ENCODE measurements at places on chromosomes 7 and 10. TPM values are rescaled to one million over a fixed set of nuclear protein-coding genes. Genes with fewer than 3 reads are reported as not detected.

- DNase-seq: no peak
- H3K27me3 ChIP-seq: peaks cover 26% of the 10 kb centered on the region
- H3K4me3 ChIP-seq: no peak overlapping the region
- no peak overlapping the region for H3K27ac ChIP-seq
- H3K36me3 ChIP-seq: no peaks in the 10 kb centered on the region
Observed at GRCh38 chr10:112917681-112918080, 32.4 kb upstream of the TCF7L2 start.

- no peaks in the 10 kb centered on the region for H3K36me3 ChIP-seq
- H3K4me1 ChIP-seq: no peaks in the 10 kb centered on the region
- no peak overlapping the region for H3K27ac ChIP-seq
Observed at GRCh38 chr7:25408876-25409275, 180.6 kb upstream of the NPVF start.

GRCh38 chr10:131638049-131638879 is 262.5 kb upstream of the PPP2R2D start:
- no peak overlapping the region for H3K27ac ChIP-seq
- no peaks in the 10 kb centered on the region for H3K27me3 ChIP-seq
- DNase-seq: peak; percentile 15
- H3K4me3 ChIP-seq: no peak overlapping the region
- H3K4me1 ChIP-seq: no peaks in the 10 kb centered on the region

- DNase-seq: no peak
- H3K27me3 ChIP-seq: no peaks in the 10 kb centered on the region
- H3K36me3 ChIP-seq: no peaks in the 10 kb centered on the region
- no peak overlapping the region for H3K27ac ChIP-seq
Observed at GRCh38 chr7:42567051-42567450, 330.0 kb upstream of the GLI3 start.

GRCh38 chr7:33722383-33723101 is 182.8 kb upstream of the BMPER start:
- H3K36me3 ChIP-seq: no peaks in the 10 kb centered on the region
- H3K27ac ChIP-seq: peak overlapping the region; percentile 34
- no peak overlapping the region for H3K4me3 ChIP-seq
- DNase-seq: peak; percentile 92
- peaks cover 28% of the 10 kb centered on the region for H3K4me1 ChIP-seq

DNA sequence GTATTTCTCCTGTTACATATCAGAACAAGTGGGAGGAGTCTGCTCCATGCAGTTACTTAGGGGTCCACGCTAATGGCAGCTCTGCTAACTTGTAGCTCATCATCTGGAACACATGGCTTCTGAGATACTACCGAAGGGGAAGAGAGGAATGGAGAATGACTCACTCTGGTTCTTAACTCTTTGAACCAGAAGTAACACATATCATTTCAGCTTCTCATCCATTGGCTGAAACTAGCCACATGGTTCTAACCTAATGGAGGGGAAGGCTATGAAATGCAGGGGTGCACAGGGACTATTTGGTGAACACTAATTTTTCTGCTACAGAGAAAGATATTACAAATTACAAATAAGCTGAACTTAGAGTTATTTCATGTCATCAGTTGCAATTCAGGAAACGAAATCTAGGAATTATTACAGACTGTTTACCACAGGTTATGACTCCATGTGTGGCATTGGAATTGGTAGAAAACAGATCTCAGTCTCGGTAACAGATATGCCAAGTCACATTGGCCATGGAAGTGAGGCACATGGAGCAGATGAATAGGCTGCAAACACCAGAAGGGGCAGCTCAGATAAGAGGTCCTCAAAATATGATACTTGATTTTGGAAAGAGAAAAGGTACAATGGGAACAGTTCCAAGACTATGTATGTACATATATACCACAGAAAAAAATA is 9.4 kb upstream of the KAT6B start:
- H3K4me1 ChIP-seq: peaks cover 4% of the 10 kb centered on the region
- no peaks in the 10 kb centered on the region for H3K36me3 ChIP-seq
- DNase-seq: no peak

- DNase-seq: peak; percentile 86
- H3K27ac ChIP-seq: no peak overlapping the region
- no peak overlapping the region for H3K4me3 ChIP-seq
- no peaks in the 10 kb centered on the region for H3K36me3 ChIP-seq
Observed at GRCh38 chr7:27245798-27246691, 3.4 kb downstream of the EVX1 start.

Gene SLC18A3
- total RNA-seq: not detected

Gene MSMB
- total RNA-seq: 2.9 TPM

DNA sequence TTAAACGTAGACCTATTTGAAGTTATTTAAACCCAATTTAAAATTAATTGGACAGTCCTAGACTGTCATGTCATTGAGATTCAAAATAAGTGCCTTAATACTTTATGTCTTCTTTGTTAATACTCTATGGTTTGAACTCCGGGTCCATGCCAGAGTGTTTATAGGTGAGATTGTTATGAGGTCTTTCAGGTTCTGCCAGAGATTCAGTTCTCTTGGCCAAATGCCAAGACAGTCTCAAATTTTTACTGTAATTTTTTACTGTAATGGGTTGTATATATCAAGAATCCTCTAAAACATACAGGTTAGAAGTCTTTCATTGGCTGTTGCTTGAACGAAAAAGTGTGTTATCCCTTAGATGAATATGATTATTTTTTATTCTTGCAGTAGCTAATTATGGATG is 3.9 kb downstream of the ADD3 start:
- H3K36me3 ChIP-seq: no peaks in the 10 kb centered on the region
- no peak overlapping the region for H3K27ac ChIP-seq
- DNase-seq: no peak
- H3K27me3 ChIP-seq: no peaks in the 10 kb centered on the region
- H3K4me1 ChIP-seq: peaks cover 16% of the 10 kb centered on the region
- peak overlapping the region; percentile 87 for H3K4me3 ChIP-seq

Gene MYL10
- total RNA-seq: not detected

DNA sequence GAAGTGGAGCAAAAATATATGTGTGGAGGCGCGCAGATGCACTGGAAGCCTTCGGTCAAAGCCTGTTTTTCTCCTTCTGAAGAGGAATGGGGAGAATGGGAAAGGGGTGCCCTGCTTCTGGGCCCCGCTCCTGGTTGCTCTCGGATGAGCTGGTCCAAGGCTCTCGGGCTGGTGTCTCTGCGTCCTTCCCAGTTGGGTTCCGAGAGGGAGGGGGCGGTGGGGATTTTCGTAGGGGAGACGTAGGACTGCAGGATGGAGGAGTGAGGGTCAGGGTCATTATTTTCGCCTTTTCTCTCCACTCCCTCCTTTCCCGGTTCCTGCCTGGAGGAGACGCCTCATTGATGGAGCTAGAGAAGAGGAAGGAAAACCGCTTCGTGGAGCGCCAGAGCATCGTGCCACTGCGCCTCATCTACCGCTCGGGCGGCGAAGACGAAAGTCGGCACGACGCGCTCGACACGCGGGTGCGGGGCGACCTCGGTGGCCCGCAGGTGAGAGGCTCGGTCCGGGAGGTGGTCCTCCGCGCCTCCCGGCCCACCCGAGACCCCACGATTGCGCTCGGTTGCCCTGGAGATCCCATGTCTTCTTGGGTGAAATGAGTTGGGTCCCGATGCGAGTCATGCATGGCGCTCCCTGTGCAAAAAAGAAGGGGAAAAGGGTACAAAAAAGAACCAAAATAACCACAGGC is 790 bp downstream of the ADAM22 start:
- DNase-seq: peak; percentile 74
- no peak overlapping the region for H3K27ac ChIP-seq
- peak overlapping the region; percentile 87 for H3K4me3 ChIP-seq
- H3K27me3 ChIP-seq: peaks cover 29% of the 10 kb centered on the region
- H3K36me3 ChIP-seq: no peaks in the 10 kb centered on the region
- H3K4me1 ChIP-seq: no peaks in the 10 kb centered on the region

DNA sequence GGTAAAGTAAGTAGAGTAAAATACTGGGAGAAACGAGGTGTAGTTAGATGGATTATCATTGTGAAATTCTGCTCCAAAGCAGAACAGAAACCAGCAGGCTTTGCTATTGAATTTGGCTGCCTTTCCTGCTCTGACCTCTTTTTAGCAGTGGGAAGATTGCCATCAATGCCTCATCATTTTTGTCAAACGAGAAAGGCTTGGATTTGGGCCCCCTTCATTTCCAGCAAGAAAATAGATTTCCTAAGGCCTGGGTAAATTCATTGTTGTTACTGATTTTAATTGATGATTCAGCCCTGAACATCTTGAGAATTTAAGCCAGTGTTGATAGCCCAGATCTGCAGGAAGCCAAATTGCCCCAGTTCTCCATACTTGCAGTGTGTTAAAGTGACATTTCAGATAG is 35.2 kb upstream of the ASAH2 start:
- H3K4me1 ChIP-seq: no peaks in the 10 kb centered on the region
- no peaks in the 10 kb centered on the region for H3K36me3 ChIP-seq
- H3K27me3 ChIP-seq: no peaks in the 10 kb centered on the region
- H3K27ac ChIP-seq: no peak overlapping the region
- no peak overlapping the region for H3K4me3 ChIP-seq

- no peak overlapping the region for H3K4me3 ChIP-seq
- no peaks in the 10 kb centered on the region for H3K36me3 ChIP-seq
- DNase-seq: no peak
- no peaks in the 10 kb centered on the region for H3K4me1 ChIP-seq
- no peaks in the 10 kb centered on the region for H3K27me3 ChIP-seq
Observed at GRCh38 chr7:28293527-28293835, 112.9 kb upstream of the JAZF1 start.

Gene SPDYE1
- total RNA-seq: not detected

DNA sequence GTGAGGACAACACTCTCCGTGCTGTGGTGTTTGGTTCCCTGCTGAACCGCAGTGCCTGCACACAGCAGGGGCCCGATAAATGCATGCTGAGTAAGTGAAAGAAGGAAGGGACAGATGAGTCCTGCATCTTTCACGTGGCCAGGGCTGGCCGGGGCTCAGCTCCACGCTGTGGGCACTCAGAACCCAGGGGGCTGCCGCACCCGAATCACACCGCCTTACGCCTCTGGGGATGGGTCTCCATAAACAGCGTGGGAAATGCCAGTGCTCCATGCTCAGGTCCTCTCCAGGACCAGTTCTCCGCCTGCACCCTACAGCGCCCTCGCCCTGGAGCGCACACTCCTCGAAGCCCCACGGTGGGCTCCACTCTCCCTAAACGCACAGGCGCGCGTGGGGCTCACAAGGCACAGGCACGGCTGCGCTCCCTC is 38.1 kb downstream of the RASGEF1A start:
- no peaks in the 10 kb centered on the region for H3K4me1 ChIP-seq
- DNase-seq: peak; percentile 62
- H3K36me3 ChIP-seq: no peaks in the 10 kb centered on the region
- peaks cover 58% of the 10 kb centered on the region for H3K27me3 ChIP-seq
- no peak overlapping the region for H3K27ac ChIP-seq

DNA sequence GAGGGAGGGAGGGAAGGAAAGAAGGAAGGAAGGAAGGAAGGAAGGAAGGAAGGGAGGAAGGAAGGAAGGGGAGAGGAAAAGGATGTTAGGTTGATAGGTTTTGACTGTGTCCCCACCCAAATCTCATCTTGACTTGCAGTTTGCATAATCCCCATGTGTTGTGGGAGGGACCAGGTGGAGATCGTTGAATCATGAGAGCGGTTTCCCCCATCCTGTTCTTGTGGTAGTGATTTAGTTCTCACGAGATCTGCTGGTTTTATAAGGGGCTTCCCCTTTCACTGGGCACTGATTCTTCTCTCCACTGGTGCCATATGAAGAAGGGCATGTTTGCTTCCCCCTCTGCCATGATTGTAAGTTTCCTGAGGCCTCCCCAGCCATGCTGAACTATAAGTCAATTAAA is 15.1 kb upstream of the NUDCD3 start:
- H3K36me3 ChIP-seq: no peaks in the 10 kb centered on the region
- H3K27ac ChIP-seq: no peak overlapping the region
- no peaks in the 10 kb centered on the region for H3K4me1 ChIP-seq
- DNase-seq: no peak
- peaks cover 14% of the 10 kb centered on the region for H3K27me3 ChIP-seq

Gene PRPF18
- total RNA-seq: 19.1 TPM

- H3K27ac ChIP-seq: no peak overlapping the region
- DNase-seq: no peak
- no peaks in the 10 kb centered on the region for H3K36me3 ChIP-seq
- no peak overlapping the region for H3K4me3 ChIP-seq
- no peaks in the 10 kb centered on the region for H3K4me1 ChIP-seq
- H3K27me3 ChIP-seq: no peaks in the 10 kb centered on the region
Observed at GRCh38 chr10:124883510-124884321, 58.2 kb upstream of the ZRANB1 start.

DNA sequence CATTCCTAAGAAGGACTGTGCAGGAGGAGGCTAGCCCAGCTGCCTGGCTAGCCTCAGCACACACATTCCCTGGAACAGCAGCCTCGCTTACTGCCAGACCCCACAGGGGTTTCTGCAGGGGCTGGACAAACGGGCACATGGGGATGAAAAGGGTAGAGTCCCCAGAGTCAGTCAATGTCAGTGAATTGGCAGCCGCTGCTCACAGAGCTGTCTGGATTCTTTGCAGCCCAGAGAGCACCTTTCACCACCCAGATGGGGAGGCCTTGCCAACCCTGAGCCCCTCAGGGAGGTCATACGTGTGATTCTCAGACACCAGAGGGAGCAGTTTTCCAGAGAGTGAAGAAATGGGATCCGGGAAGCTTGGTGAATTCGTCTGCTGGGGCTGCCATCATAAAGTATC is 143.3 kb downstream of the KCNMA1 start:
- H3K27me3 ChIP-seq: no peaks in the 10 kb centered on the region
- H3K4me1 ChIP-seq: no peaks in the 10 kb centered on the region
- no peak overlapping the region for H3K27ac ChIP-seq
- peak; percentile 79 for DNase-seq
- no peak overlapping the region for H3K4me3 ChIP-seq

DNA sequence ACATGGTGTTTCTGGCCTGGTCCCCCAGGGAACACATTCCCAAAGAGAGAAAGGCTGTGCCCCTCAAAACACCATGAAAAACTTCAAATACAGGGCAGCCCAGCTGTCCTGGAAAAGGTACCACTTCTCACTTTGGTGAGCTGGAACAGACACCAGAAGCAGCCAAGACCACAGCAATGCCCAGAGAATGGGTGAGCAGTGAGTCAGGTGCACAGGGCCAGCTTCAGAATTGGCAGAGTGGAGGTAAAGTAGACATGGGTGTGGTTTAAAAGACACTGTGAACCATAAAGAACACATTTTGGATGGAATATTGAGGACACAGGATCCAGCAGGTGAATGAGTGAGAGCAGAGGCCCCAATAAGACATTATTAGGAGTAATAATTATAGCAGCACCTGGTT is 51.3 kb downstream of the FAM13C start:
- no peak for DNase-seq
- H3K4me1 ChIP-seq: no peaks in the 10 kb centered on the region
- peaks cover 4% of the 10 kb centered on the region for H3K36me3 ChIP-seq
- no peaks in the 10 kb centered on the region for H3K27me3 ChIP-seq
- no peak overlapping the region for H3K27ac ChIP-seq

DNA sequence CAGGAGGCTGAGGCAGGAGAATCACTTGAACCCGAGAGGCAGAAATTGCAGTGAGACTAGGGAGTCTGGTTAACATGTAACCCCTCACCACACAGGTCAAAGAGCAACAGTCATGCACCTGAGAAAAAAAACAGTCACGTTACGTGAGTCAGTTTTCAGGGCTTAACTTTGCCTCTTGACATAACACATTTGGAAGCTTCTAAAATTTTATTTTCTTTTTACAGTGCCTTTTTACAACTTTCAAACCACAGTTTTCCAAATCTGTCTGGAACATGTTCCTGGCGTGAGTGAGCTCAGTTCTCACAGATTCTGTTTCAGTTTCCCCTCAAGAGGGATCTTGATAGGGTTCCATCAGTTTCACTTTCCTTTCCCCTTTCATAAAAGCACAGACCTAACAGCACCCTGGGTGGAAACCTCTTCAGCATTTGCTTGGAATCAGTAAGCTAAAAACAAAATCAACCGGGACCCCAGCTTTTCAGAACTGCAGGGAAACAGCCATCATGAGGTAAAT is 4.4 kb downstream of the IFIT3 start:
- H3K36me3 ChIP-seq: no peaks in the 10 kb centered on the region
- no peak overlapping the region for H3K27ac ChIP-seq
- no peaks in the 10 kb centered on the region for H3K27me3 ChIP-seq
- H3K4me3 ChIP-seq: no peak overlapping the region
